Dorsolateral prefrontal cortex (tissue), 122 donors: ENCODE measurements at places on chromosomes 1 and 21.

- no peak for DNase-seq
Measured at GRCh38 chr1:107942814-107943213, 22.2 kb downstream of the VAV3 start.

GRCh38 chr1:201825245-201825644 is 3.7 kb upstream of the IPO9 start:
- no peak for DNase-seq

- DNase-seq: no peak
Measured at GRCh38 chr1:94688646-94689045, 131.5 kb upstream of the SLC44A3 start.

DNA sequence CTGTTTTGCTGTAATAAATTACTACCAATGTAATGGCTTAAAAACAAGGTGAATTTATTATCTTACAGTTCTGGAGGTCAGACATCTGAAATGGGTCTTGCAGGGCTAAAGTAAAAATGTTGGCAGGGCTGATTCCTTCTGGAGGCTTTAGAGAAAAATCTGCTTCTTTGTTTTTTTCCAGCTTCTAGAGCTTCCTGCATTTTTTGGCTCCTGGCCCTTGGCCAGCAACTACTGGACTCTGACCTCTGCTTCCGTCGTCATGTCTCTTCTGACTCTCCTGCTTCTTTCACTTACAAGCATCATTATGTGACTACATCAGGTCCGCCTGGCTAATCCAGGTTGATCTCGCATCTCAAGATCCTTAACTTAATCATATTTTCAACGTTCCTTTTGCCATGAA is 350.9 kb downstream of the S1PR1 start:
- no peak for DNase-seq

GRCh38 chr1:171468120-171468750 is 17.1 kb upstream of the PRRC2C start:
- DNase-seq: no peak

DNA sequence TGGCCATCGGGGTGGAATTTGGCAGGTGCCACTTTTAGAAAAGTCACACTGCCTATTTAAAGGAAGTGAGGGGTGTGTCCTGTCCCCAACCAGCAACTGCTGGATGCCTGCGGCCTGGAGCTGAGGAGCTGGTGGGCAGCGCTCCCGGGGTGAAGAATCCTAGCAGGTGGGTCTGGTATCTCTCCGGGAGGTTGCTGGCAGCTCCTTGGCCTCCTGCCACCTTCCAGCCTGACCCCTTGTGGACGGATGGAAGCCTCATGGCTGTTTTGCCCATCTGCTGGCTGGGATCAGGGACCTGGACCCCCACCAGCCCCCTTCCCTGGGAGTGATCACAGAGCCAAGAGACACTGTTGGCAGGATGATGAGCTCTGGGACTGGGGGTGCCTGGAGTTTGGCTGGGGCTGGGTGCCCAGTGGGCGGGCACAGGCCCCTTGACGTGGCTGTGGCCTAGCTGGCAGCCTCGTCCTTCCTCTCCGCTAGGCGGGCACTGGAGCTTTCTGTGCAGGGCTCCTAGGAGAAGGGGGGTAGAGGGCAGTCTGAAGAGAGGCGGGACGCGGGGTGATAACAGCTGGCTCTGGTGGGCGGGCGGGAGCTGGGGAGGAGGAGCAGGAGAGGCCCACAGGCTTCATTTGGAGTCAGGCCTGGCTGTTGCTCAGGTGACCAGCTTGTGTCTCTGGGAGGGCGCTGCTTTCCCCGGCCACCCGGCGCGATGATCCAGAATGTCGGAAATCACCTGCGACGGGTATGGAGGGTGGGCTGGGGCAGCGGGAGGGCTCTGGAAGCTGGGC is at the start of gene ACOT11:
TSS of gene ACOT11 (plus strand) at position 628 of the 788 bp plus-strand sequence. CDS start at position 710, 82 bp downstream.
- peak; percentile 47 for DNase-seq

DNA sequence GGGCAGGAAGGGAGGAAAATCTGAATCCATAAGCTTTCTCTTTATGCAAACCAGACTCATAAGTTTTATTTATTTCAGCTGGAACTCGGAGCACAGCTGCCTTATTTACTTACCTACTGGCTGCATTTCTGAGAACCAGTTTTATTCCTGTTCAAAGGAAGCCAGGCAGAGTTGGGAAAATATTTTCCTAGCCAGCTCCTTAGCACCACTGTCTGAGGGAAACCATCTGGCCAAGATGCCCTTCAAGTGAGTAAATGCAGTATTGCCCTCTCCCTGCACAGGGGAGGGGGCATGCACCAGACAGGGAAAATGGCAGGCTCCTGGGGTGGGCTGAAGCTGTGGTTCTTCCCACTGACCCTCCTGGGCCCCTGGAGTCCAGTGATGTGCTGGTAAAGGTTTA is 28.9 kb upstream of the FMOD start:
- DNase-seq: no peak

- DNase-seq: no peak
Measured at GRCh38 chr21:43626390-43626789, 32.9 kb downstream of the HSF2BP start.

DNA sequence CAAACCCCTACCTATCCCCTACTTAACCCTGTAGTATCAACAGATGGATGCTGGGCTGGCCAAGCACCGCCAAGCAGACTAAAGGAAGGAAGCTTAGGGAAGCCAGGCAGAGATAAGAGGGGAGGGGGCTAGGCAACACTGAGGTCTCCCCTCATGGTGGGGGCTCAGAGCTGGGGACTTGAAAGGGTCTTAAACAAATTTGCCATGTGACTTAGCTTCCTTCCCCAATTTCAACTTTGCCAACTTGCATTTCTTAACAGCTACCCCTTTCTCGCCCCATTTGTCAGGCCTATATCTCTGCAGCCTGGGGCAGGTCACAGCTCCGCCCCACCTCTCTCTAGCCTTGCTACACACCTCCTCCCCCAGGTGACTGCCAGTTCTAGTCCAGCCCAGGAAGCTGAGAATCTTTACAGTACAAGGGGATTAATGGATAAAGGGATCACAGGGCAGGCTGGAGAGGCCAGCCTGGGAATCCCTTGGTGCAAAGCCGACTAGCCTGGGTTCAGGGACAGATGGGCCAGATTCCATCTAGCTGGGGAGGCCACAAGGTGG is 3.4 kb downstream of the KIF21B start:
- DNase-seq: no peak

DNA sequence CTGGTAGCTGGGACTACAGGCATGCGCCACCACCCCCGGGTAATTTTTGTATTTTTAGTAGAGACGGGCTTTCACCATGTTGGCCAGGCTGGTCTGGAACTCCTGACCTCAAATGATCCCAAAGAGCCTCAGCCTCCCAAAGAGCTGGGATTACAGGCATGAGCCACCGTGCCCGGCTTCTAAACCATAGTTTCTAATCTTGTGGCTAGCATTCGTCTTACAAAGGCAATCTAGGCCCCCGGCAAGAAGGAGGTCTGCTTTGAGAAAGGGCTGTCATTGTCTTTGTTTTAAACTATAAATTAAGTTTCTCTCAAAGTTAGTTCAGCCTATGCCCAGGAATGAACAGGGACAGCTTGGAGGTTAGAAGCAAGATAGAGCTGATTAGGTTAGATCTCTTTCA is 10.3 kb upstream of the L1TD1 start:
- DNase-seq: no peak

DNA sequence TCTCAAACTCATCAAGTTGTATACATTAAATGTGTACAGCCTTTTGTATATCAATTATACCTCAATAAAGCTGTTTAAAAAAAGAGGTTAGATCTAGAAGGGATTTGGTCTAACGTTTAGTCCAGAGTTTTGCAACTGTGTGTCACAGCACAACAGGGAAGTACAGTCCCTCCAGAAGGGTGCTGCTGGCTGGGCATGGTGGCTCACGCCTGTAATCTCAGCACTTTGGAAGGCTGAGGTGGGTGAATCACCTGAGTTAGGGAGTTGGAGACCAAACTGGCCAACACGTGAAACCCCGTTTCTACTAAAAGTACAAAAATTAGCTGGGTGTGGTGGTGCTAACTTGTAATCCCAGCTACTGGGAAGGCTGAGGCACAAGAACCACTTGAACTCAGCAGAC is 78.3 kb upstream of the HAO2 start:
- no peak for DNase-seq

DNA sequence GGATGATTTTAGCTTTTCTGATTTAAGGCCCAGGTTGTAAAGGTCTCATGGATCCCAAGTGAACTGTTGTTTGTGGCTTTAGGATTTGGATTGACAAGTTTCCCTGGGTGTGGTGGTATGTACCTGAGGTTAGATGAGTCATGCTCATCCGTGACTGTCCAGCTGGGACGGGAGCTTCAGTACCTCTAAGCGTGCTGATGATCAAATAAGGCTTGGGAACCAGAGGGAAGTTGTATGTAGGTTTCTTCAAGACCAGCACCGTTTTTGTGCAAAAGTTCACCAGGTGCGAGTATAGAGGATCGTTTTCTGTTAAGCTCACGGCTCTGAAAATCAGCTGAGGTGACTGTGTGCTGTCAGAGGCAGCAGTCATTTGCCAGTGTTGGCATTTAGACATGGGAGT is 19.8 kb downstream of the PLA2G2E start:
- no peak for DNase-seq

DNA sequence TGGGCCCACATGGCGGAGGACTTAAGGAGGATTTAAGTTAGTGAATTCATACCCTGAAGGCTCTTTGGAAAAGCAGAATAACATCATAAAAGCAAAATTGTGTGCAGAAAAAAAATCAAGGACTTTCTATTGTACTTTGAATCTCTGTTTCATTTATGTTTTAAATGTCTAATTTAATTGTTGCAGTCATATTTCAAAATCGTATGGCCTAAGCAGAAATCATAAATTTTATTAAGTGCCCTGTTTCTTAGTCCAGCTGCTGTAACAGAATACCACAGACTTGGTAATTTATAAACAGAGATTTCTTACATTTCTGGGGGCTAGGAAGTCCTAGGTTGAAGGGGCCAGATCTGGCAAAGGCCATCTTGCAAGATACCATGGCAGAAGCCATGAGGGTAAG is 555.6 kb downstream of the LTN1 start:
- no peak for DNase-seq

GRCh38 chr1:225464851-225465792 is 37.3 kb upstream of the LBR start:
- DNase-seq: no peak

DNA sequence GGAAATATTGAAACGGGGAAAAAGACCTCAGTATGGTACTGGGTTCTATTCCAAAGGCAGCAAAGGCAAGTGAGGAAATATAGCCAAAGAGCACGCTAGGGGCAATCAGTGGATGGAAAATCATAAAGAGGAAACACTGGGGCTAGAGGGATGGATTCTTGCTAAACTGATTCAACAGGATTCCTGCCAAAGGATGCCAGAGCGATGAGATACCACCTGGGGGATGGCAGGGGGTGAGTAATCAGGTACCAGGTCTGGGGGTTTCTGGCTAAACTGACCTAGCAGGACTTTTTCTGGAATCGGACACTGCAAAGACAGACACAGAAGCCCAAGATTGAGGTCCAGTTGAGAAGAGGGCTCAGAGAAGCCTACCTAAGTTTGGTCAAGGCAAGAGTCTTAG is 6.7 kb downstream of the CHI3L2 start:
- DNase-seq: no peak

- no peak for DNase-seq
Measured at GRCh38 chr1:109395602-109396512, 1.9 kb downstream of the SORT1 start.

DNA sequence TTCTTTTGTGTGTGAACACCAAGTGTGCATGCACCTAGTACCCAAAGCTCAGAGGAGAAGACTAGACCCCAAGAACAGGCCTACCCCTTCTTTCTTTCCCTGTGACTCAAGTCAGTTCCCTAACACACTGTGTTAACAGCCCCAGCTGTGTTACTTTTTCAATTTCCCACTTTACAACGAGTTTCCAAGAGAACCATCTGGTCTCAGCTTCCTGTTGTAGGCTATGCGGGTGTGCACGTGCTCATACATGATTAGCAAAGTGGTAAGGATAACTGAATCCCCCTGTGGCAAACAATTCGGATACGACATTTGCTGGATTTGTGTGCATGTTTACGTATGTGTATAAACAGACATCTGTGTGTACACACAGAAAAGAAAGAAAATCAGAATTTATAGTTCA is 17.9 kb downstream of the IFNAR2 start:
- no peak for DNase-seq

GRCh38 chr1:119448127-119448511 is 33.2 kb downstream of the HSD3B2 start:
- DNase-seq: no peak
